Mononuclear cell (primary cell): ENCODE measurements at places on chromosomes 6 and 20. TPM values are rescaled to one million over a fixed set of nuclear protein-coding genes. Genes with fewer than 3 reads are reported as not detected.

The RNF217 gene
- 2.0 TPM for total RNA-seq

The LIN28B gene
- total RNA-seq, result not detected

The AFG1L gene
- total RNA-seq, result 3.0 TPM

The PPP1R18 gene
- total RNA-seq, result 81.8 TPM

The ADGRF1 gene
- 0.10 TPM for total RNA-seq

The HRH3 gene
- total RNA-seq, result not detected

The MYL9 gene
- 10.9 TPM for total RNA-seq

The HLA-DQB1 gene
- 1.4 TPM for total RNA-seq

The TBXT gene
- not detected for total RNA-seq

The CD40 gene
- 10.2 TPM for total RNA-seq

The C20orf96 gene
- total RNA-seq, result 0.73 TPM

The TXLNB gene
- 0.52 TPM for total RNA-seq

The PLAGL1 gene
- 3.3 TPM for total RNA-seq

The LY6G5C gene
- 1.2 TPM for total RNA-seq

The WFDC9 gene
- total RNA-seq, result not detected

The CTCFL gene
- not detected for total RNA-seq

The RXRB gene
- 11.3 TPM for total RNA-seq

The SUMO4 gene
- total RNA-seq, result 16.9 TPM

The LY86 gene
- total RNA-seq, result 64.5 TPM

The TOP1 gene
- 26.2 TPM for total RNA-seq

The LHFPL5 gene
- total RNA-seq, result not detected

The BTN1A1 gene
- total RNA-seq, result not detected

The VARS2 gene
- 10.0 TPM for total RNA-seq
